ENCODE measurements at places on chromosomes 6 and 20.

GRCh38 chr6:44102527-44102926 lies 24.7 kb downstream of the MRPL14 start:
- no peak for DNase-seq

- no peak for DNase-seq
These were observed at the start of gene SPATS1 for GRCh38 chr6:44342489-44342888. Gene SPATS1 (plus strand): TSS chr6:44342650. CDS start chr6:44343096, 446 bp downstream.

- DNase-seq: no peak
These were observed 174.8 kb upstream of the MAN1A1 start for GRCh38 chr6:119524410-119524809.

- DNase-seq: no peak
These were observed 16.7 kb upstream of the MAK start for GRCh38 chr6:10854922-10855632.

DNA sequence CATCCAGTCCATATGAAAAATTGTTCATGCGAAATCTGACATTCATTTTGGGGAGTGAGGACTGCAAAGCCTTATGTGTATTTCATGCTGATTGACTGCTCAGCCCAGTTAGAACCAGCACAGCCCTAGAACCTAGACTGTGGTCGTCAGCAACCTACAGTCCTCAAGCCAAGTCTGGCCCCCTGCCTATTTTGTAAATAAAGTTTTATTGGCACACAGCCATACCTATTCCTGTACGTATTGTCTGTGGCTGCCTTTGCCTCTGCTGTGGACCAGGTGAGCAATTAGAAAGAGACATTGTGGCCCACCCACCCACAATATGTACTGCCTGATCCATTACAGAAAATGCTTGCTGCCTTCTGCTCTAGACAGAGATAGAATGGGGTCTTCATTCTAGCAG lies 391.0 kb downstream of the TAF4 start:
- DNase-seq: no peak

GRCh38 chr6:150567823-150568383 lies 31.8 kb upstream of the PLEKHG1 start:
- DNase-seq: no peak

DNA sequence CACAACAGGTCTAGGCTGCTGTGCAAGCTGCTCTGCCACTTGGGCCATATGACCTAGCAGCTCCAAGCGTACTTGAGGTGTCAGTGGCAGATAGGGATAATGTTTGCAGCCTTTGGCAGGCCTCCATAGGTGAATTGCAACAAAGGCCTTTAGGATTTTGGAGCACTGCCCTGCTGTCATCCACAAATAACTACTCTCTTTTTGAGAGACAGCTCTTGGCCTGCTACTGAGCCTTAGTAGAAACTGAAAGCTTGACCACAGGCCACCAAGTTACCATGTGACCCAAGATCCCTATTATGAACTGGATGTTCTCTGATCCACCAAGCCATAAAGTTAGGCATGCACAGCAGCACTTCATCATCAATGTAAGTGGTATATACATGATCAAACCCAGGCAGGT lies 29.9 kb downstream of the FBXO30 start:
- DNase-seq: no peak

DNA sequence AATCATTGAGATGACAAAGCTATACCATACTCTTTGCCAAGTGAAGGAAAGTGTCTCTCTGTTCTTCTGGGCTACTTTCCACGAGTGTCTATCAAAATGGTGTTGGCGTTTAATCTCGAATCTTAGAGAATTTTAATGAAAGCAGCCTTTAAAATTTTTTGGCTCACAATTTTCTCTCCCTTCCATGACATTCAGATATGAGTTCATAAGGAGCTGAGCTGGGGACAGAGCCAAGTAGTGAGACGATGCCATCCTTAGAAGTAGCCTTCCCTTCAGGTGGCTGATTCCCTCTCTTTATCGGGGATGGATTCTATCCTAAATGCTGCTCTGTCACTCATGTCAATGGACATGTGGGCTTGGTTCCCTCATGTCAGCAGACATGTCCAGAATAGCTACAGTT lies 132.8 kb downstream of the GRM1 start:
- DNase-seq: no peak

DNA sequence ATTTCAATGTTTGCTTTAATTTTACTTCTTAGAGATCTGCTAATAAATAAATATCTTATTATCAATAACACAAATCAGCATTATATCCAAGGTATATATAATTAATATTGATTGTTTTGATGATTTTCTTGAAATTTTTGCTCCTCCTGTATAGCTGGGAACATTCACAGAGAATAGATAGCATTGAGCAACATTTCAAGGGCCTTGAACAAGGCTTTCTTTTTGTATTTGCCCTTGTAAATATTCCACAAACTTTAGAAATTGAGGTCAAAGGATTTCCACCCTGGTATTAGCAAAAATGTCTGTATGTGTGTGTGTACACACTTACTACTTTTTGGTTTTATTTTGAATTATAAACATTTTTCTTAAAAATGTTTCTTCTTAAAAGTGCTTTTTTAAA lies 205.6 kb downstream of the EYA4 start:
- DNase-seq: no peak

DNA sequence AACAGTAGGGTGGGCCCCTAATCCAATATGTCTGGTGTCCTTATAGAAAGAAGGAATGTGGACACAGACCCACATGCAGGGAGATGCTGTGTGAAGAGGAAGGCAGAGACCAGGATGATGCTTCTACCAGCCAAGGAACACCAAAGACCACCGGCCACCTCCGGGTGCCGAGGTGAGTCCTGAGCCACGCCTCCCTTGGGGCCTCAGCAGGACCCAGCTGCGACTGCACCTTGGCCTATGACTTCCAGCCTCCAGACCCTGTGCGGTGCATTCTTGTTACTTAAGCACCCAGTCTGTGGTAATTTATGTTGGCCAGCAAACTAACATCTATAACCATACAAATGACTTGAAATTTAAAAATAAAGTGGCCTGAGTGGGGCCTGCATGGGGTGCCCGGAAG lies 79.5 kb upstream of the QKI start:
- no peak for DNase-seq

GRCh38 chr6:124661097-124661661 lies 301.1 kb upstream of the RNF217 start:
- no peak for DNase-seq
